ELF-1 (cell line): ENCODE measurements at places on chromosomes 12 and 14.
A peak's percentile ranks its signal among the peaks of the same experiment; 100 is the strongest.

- peak; percentile 74 for DNase-seq
These were observed 754 bp downstream of the KRT18 start for GRCh38 chr12:52949413-52950331.

GRCh38 chr14:100192672-100193416 lies 33.4 kb upstream of the DEGS2 start:
- DNase-seq, result peak; percentile 100

- DNase-seq, result no peak
These were observed 18.5 kb upstream of the P2RX7 start for GRCh38 chr12:121114019-121114639.

- no peak for DNase-seq
These were observed 251.4 kb upstream of the ATP2B1 start for GRCh38 chr12:89960011-89960507.

- no peak for DNase-seq
These were observed 208.5 kb downstream of the SLC41A2 start for GRCh38 chr12:104749545-104749944.

DNA sequence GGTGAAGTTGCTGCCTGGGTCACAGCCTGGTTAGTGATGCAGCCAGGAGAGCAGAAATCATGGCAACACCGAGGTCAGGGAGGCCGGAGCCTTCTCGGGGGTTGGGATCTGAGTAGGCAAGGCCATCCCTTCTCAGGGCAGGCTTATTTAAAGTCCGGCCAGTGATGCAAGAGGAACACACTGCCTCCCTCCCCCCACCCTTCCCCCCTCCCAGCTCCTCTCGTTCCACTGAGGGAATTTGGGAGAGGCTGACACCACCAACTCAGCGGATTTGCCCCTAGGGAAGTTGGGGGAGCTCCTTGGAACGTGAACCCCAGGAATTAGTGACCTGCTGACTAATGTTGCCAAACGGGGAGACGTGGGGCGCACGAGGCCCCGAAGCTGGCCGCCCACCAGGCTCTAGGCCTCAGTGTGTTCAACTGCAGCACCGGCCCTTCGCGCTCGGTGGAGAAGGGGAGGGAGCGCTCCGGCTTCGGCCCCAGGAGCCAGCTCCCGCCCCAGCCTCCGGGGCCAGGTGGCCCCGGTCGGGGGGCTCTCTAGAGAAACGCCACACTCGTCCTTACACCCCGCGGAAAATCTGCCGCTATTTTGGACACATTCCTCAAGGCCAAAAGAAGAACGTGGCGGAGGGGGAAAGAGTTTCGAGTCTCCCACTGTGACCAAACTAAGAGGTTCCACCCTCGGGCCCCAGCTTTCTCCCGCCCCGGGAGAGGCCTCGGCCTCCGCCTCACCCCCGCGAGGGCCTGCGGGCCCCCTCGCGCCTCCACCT lies 1.6 kb downstream of the CTDSP2 start:
- DNase-seq, result peak; percentile 75

DNA sequence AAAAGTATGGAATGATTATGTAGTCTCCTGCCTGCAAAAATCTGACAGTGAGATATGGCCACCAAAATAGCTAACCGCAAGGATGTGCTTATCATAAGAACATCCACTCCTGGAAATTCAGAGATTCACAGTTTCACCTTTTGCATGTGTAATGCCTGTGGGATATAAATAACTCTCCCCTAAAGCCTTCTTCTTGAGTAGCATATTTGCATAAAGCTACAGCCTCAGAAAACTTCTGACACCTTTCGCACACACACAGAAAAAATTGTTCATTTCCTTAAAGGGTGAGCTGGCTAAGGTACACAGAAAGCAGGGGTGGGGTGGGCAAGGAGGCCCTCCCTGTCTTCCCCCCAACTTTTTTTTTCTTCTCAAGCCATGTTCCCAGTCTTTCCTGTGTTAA lies 3.1 kb upstream of the IGF1 start:
- DNase-seq, result no peak

GRCh38 chr12:131634037-131634436 lies 76.9 kb upstream of the SFSWAP start:
- DNase-seq, result no peak

DNA sequence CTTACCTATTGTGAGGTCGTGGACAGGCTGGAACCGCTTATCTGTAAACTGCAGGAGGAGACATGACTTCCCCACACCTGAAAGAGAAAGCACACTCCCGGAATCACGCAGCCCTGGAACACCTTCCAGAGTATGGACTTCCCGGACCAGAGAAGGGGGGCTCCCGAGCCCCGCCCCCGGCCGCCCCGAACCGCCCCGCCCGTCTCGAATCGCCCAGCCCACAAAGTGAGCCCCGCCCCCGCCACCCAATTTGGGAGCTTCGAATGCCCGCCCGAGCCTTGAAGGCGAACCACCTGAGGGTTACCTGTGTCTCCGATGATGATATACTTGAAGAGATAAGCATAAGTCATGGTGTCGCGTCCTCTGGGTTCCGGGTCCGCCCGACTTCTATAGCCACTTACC lies 235 bp downstream of the RAB2B start:
- DNase-seq, result no peak
